ENCODE measurements at places on chromosomes 1 and 21.

GRCh38 chr21:43271452-43272020, 102.7 kb downstream of the CRYAA start:
- no peak for DNase-seq

DNA sequence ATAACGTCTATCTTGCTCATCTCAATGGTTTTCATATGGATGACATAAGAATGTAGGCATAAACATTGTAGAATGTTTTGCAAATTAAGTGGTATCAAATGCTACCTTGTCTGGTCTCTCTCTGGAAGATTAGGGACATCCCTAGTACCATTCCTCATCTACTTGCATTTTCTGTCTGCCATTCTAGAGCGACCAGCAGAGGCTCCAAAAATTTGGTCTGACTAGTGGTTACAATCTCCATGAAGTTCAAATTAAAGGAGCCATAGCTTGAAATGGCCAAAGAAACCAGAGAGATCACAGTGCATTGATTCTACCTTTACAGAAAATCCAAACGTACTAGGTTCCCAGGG, 1.1 kb downstream of the CD84 start:
- no peak for DNase-seq

- DNase-seq = no peak
These were observed 42.8 kb upstream of the ENAH start for GRCh38 chr1:225695578-225696337.

DNA sequence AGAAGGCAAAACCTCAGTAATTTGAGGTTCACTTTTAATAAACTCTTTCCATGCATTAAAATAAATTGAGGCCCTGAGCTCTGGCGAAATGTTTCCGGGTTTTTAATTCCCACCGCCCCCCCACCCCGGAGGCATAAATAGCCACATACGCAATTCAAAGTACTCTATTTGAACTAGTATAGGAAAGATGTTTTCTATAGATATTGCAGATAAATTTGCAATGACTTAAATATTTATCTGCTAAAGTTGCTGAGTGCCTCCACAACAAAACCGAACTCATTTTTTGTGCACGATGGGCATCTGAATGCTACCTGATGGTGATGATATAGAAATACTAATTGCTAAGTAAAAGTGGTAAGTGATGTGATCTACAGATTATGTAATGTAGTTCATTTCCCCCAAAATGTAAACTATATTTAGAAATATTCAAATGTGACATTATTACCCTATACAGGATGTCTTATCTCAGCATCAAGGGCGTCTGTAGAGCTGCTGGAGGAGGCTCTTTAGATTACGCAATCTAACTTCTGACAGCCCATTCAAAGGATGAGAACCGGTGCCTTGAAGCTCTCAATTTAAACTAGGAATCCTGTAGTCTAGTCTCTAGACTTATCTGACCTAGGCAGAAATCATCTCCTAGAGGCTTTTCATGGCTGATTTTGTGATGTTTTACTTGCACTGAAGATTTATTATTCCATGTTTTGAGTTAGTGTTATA, 8.5 kb downstream of the IRF2BP2 start:
- DNase-seq = no peak

DNA sequence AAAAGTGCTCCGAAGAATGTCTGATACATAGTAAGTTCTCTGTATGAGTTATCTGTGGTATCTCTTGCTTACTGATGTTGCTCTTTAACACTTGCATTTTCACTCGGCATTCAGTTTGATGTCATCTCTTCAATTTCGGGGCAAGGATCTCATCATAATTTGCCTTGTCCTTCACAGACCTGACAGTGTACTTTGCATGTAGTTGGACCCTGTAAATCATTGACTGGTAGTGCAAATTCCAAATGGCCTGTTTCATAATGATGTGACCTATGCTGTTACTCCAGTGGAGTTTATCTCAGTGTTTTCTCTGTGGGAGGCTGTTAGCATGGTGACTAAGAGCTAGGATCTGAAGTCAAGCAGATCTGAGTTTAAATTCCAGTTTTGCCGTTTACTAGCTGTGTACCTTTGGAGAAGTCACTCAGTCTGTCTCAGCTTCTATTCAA, 34.2 kb upstream of the ABCD3 start:
- no peak for DNase-seq

DNA sequence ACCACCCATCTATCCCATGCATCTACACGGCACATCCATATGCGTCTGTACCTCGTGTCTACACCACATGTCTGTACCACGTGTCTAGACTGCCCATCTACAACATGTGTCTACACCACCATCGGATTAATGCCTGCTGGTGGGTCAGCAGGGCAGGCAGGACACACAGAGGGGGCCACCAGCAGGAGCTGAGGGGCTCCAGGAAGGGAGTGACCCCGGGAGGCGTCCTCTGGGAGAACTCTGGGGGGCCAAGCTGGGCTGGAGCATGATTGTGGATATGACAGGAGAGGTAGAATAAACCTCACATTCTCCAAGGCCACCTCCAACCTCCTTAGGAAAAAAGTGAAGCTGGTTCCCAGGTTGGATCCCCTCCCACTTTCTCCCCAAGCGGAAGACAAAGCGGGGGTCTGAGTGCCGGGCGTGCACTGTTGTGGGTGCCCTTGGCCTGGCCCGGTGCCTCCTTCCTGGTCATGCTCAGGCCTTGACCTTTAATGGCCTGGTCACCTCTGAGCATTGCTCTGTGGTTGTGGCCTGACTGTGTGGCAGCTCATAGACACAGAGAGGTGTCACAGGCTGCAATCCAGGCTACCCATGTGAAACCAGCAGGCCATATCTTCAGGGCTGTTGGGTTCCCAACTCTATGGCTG, 881 bp upstream of the ACTRT2 start:
- no peak for DNase-seq

GRCh38 chr1:15432324-15432723, 5.9 kb upstream of the CTRC start:
- no peak for DNase-seq

DNA sequence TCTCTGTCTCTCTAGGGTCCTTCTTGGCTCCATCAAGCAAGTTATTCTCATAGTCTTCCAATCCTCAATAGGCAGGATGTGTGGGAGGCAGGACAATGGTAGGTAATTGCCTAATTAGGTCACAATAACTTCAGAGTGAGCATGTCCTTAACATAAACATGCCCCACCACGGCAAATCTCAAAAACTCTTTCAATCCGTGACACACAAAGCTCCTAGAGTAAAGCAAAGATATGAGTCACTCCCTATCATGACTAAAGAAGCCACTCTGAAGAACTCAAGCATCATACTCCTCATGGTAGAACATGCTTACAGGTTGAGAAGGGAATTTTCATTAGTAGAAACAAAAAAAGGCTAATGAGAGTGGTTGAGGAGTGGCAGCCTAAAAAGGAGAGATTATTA, 4.9 kb downstream of the HAO2 start:
- no peak for DNase-seq

DNA sequence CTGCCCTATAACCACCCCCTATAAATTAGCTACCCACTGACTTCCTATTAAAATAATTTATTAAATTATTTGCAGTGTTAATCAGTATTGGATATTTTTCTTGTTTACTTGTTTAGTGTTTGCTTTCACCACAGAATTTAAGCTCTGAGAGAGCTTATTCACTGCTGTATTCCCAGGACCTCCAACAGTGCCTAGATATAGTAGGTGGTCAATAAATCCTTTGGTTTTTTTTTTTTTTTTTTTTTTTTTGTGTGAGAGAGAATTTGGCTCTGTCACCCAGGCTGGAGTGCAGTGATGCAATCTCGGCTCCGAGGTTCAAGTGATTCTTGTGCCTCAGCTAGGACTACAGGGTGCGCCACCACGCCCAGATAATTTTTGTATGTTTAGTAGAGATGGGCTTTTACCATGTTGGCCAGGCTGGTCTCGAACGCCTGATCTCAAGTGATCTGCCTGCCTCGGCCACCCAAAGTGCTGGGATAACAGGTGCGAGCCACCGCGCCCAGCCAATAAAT, 1.1 kb upstream of the OSBPL9 start:
- DNase-seq = no peak

GRCh38 chr1:50095716-50096115, 13.0 kb upstream of the ELAVL4 start:
- no peak for DNase-seq

GRCh38 chr1:4002061-4002521, 102.0 kb upstream of the C1orf174 start:
- DNase-seq = no peak

DNA sequence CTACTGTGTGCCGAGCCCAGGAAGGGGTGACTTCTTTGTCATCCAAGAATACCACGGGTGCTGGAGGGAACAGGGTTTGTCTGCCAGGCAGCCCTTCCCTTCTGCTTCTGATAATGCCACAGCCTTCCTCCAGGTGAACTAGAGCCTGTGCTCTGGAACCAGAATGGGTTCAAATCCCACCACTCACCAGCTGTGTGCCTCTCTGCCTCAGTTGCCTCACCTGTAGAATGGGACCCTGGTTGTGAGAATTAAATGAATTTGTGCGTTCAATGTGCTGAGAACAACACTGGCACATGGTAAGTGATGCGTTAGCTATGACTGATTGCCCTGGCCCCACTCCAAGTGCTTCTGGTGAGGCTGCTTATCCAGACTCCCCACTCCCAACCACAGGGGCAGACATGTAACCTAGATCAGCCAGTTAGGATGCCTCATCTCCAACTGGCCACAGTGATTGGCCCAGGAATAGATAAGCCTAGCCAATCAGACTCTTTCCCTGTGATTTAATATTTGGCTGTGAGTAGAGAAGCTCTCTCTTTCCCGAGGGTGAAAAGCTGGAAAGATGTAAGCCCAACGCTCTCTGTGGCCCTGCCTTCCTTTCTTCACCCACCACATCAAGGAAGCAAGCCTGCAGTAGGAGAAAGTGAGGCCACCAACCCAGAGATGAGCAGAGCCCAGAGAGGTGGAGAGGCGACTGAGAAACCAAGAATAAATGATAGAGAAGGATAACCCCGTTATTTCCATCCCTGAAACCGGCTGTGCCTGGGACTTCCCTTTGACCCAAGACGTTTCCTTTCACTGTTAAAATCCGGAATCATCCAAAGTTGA, 20.8 kb upstream of the LAPTM5 start:
- no peak for DNase-seq

- DNase-seq = no peak
These were observed at the start of gene PEAR1 for GRCh38 chr1:156893048-156893953. PEAR1 (plus strand) TSS chr1:156893718; CDS start chr1:156903927, 10,209 bp downstream.

- DNase-seq = no peak
These were observed 37.8 kb downstream of the TTC13 start for GRCh38 chr1:230940848-230941247.

- no peak for DNase-seq
These were observed 7.8 kb upstream of the CHI3L2 start for GRCh38 chr1:111219557-111220286.

GRCh38 chr1:27003745-27004470, 8.7 kb downstream of the TENT5B start:
- no peak for DNase-seq

DNA sequence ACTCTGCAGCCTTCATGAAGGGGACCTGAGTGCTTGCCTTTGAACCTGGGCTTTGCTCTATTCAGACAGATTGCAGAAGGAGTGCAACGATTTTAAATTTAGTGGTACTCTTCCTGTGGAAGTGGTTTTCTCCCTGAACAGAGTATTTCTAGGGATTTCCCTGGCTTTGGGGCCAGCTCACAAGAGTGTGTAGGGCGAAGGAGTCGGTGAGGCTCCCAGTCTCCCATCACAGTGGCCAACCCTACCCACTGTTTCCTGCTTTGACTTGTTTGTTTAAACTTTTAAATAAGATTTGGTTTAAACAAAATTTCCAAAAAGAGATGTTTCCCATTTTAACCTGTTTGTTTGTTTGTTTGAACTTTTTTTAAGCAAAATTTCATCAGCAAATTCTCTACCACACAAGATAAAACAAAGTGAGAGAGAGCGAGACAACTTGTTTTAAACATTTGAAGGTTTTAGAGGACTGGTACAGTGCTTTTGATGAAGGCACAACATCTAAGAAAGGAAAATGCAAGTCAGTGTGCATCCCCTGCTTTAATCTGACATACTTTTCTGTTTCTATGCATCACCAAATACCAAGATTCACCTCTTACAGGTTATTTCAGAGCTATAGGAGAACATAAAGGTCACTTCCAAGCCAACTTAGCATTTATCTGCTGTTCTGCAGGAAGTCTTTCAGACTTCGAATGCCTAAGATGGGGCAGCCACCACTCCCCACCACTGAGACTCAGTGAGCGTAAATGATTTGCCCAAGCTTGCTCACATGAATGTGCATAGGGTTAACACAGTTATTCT, 6.6 kb downstream of the SELP start:
- DNase-seq = no peak

DNA sequence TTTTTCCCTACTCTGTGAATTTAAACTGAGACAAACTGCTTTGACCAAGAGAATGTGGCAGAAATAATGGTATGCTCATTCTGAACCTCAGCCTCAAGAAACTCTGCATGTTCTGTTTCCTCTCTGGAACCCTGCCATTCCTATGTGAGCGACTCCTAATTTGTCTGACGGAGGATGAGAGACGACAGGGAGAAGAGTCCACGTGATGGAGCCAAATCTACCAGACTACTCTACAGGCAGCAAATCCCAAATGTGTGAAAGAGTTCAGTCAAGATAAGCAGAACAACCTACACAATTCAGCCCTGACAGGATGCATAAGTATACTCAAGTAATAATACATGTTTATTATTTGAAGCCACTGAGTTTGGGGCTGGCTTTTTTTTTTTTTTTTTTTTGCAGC, 153.5 kb downstream of the DPYD start:
- no peak for DNase-seq

- no peak for DNase-seq
These were observed 10.0 kb downstream of the GBP5 start for GRCh38 chr1:89262643-89263042.

DNA sequence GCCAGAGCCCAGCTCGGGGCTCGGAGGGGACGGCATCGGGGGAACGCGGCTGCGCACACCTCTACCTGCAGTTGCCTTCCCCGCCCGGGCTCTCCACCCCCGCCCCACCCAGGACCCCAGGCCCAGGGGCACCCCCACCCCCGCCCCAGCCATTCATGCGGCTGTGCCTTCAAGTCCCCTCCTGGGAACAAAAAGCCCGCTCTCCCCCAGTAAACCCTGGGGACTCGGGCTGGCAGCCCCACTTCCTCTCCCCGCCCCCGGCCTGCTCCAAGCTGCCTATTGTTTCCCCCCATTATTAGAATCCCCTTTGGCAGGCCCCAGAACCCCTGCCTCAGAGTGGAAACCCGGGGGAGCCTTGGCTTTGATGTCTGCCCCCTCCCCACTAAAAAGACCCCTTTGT, 18.0 kb downstream of the MEGF6 start:
- no peak for DNase-seq

- DNase-seq = no peak
These were observed 109.2 kb downstream of the DDX20 start for GRCh38 chr1:111864862-111865261.

DNA sequence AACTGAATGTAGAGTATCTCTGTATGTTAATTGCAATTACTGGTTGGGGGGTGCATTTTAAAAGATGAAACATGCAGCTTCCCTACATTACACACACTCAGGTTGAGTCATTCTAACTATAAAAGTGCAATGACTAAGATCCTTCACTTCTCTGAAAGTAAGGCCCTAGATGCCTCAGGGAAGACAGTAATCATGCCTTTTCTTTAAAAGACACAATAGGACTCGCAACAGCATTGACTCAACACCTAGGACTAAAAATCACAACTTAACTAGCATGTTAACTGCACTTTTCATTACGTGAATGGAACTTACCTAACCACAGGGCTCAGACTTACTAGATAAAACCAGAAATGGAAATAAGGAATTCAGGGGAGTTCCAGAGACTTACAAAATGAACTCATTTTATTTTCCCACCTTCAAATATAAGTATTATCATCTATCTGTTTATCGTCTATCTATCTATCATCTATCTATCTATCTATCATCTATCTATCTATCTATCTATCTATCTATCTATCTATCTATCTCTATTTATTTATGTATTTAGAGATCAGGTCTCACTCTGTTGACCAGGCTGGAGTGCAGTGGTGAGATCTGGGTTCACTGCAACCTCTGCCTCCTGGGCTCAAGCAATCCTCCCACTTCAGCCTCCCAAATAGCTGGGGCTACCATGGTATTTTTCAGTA, 47.8 kb downstream of the CHML start:
- no peak for DNase-seq
